Progenitor cell of endocrine pancreas (in vitro differentiated cells): ENCODE measurements at places on chromosomes 16 and 17.

GRCh38 chr17:3558603-3559269 lies 1.1 kb upstream of the TRPV3 start:
- DNase-seq = no peak

- no peak for DNase-seq
Measured at GRCh38 chr17:66016231-66016630, 175.7 kb downstream of the CEP112 start.

GRCh38 chr16:27779641-27780164 lies 229.8 kb downstream of the KATNIP start:
- peak; percentile 29 for DNase-seq

DNA sequence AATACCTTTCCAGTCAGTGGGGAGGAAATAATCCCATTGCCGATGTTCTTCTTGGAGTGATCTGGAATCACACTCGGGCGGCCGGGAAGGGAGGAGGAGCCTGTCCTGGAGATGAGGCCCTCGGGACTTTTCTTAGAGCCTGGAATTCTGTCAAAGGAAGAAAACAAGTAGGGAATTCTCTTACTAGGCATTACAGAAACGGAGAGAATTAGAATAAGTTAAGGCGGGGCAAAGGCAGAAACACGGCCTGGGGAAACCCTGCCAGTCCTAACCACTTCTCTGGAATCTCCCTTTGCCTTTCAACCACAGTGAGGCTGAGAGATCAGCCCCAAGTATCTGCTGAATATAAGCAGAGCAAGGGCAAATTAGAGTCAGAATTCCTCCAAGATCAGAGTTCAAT lies 27.8 kb downstream of the USP36 start:
- DNase-seq = no peak

DNA sequence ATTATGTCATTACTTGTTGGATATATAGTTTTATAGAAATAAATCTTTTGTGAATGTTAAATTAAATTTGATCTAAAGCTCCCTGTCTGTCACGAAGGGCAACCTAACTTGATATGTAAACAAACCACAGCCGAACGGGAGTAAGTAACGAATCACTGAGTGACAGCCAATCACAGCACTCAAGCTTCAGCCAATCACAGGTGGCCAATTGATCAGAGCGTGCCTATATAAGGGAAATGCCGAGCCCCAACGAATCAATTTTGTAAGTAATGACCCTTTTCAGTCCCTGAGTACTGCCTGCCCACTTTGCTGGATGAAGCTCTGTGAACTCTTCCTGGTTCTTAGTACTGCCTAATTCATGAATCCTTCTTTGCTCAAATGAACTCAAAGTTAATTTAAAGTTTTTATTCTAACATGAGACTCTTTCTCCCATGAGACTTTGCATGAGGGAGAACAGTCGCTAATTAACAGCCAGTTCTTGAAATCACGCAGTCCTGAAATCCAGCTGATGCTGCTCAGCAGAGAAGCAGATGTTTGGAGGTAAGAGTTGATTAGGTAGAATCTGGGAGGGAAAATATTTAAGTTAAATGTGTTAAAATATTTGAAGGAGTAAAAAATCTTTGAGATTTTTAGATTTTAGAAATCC lies 302.2 kb downstream of the CNTNAP4 start:
- no peak for DNase-seq

DNA sequence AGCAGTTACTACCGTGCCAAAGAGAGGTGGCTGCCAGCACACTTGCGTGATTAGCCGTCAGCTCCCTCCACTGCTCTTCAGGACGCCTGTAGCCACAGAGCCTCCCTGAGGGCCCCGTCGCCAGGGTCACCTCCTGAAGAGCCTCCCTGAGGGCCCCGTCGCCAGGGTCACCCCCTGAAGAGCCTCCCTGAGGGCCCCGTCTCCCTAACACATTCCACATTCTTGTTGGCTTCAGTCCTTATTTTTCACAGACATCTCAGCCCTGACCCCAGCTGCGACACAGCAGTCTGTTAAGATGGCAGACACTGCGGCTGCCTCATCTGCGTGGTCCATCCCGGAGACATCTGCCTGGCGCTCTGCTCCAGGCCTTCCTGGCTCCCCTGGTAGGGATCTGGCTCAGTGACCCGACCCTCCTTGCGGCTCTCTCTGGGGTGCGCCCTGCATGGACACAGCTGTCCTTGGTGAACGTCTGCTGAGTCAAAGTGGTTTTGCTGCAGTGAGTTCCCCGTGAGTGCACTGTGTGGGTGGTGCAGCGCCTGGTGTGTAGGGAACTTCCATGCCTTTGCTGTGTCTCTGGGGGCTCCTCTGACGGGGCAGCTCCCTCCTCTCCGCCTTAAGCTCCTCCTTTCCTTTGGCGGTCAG lies 11.4 kb downstream of the ACSF3 start:
- DNase-seq = no peak

- no peak for DNase-seq
Measured at GRCh38 chr17:1120596-1121441, 59.0 kb downstream of the ABR start.

- no peak for DNase-seq
Measured at GRCh38 chr17:56624309-56624708, 30.8 kb downstream of the NOG start.

DNA sequence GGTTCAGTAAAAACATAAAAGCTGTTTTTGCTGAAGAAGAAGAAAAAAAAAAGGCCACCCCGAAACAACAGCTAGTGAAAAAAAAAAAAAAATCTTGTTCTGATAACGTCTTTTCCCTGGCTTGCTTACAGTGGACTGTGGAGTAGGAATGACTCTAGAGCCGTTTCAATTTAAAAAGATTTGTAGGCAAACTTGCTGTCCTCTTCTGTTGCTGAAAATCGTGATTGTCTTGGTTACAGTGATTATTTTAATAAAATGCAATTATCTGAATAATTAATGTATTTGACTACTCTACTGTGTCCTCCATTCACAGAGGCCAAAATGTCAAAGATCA lies 190.6 kb upstream of the TBX2 start:
- DNase-seq = no peak

DNA sequence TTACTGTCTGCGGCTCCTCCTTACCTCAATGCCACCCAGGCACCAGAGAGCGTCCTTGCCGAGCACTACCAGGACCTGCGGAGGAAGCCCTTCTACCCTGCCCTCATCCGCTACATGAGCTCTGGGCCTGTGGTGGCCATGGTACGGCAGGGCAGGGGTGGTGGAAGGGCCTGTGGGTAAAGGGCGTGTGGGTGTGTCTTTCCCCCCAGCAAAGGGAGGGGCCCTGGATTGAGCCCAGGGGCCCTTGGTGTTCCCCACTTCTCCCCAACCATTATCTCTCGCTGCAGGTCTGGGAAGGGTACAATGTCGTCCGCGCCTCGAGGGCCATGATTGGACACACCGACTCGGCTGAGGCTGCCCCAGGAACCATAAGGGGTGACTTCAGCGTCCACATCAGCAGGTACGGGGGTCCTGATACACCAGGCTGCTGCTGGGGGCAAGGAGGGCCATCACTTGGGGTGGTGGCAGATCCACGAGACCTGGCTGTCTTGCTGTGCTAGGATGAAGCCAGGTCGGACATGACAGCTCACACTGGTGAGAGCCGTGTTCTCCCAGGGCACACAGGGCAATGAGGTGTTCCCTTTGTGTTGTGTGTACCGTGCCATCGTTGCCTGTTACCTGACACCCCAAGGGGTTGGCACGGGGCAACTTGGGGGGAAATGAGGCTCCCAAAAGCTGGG lies 2.2 kb upstream of the DECR2 start:
- DNase-seq = no peak

GRCh38 chr17:927611-928461 lies 51.7 kb downstream of the NXN start:
- DNase-seq = no peak

- no peak for DNase-seq
Measured at GRCh38 chr17:38326996-38327792, 16.6 kb downstream of the GPR179 start.

- DNase-seq = no peak
Measured at GRCh38 chr17:9367156-9367555, 208.5 kb downstream of the STX8 start.

- DNase-seq = no peak
Measured at GRCh38 chr16:55000595-55000994, 69.9 kb downstream of the IRX5 start.

DNA sequence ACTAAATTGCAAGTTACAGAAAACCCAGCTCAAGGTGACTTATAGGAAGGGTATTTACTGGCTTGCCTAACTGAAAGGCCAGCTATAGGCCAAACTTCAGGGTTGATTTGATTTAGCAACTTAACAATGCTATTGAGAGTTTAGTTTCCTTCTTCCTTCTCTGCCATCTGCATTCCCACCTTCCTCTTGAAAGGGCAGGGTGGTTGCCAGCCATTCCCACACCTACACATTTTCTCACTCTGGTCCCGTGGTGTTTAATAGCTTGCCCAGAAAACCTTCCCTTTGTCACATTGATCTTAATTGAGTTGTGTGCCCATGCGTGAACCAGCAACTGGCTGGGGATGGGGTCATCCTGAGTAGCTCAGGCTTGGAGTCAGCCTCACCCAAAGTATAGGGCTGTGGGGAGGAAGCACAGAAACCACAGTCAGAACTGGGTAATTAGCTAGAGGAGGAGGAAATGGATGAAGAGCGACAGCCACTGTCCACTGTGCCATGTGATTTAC lies 194.7 kb downstream of the SPECC1 start:
- no peak for DNase-seq
